ENCODE measurements at places on chromosomes 2 and 18. TPM values are rescaled to one million over a fixed set of nuclear protein-coding genes. Genes with fewer than 3 reads are reported as not detected.

Gene CXCR1
- not detected for total RNA-seq

Gene CHRND
- not detected for total RNA-seq

Gene TMEM37
- 2.9 TPM for total RNA-seq

Gene CCDC74B
- total RNA-seq, result 3.1 TPM

Gene FBXO15
- total RNA-seq, result not detected

Gene CDCA7
- total RNA-seq, result 1.1 TPM

Gene VRK2
- 14.1 TPM for total RNA-seq

Gene CTAGE1
- not detected for total RNA-seq

Gene TCF4
- 52.0 TPM for total RNA-seq

Gene CD8A
- total RNA-seq, result not detected

Gene KIAA2012
- not detected for total RNA-seq

Gene GYPC
- 110 TPM for total RNA-seq

Gene PPIL3
- total RNA-seq, result 46.4 TPM

Gene SLC25A52
- total RNA-seq, result not detected

Gene RAMP1
- total RNA-seq, result 13.8 TPM

Gene CYP26B1
- 11.3 TPM for total RNA-seq

Gene PLGLB1
- total RNA-seq, result not detected
